ENCODE measurements at places on chromosomes 12 and 14.

GRCh38 chr12:47863985-47864384 lies 40.8 kb downstream of the VDR start:
- DNase-seq = no peak

GRCh38 chr12:3929875-3930615 lies 56.8 kb upstream of the PARP11 start:
- no peak for DNase-seq

- no peak for DNase-seq
These were observed 29.4 kb downstream of the LGALS3 start for GRCh38 chr14:55158412-55158811.

DNA sequence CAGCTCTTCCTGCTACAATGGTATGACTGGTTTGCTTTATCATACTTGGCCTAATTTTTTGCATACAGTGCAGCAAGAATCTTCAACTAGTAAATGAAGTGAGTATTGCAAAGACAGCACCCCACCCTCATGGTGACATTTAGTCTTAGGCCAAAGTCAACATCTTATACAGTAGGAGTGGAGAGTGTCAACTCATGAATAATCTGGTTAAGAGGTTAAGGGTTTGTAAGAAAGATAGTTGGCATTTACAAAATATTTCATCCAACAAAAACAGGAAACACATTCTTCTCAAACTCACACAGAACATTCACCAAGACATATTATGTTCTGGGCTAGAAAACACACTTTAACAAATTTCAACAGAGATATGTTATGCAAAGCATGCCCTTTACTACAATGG lies 2.2 kb upstream of the OAS1 start:
- DNase-seq = no peak

GRCh38 chr12:88529531-88530488 lies 50.5 kb downstream of the KITLG start:
- no peak for DNase-seq

DNA sequence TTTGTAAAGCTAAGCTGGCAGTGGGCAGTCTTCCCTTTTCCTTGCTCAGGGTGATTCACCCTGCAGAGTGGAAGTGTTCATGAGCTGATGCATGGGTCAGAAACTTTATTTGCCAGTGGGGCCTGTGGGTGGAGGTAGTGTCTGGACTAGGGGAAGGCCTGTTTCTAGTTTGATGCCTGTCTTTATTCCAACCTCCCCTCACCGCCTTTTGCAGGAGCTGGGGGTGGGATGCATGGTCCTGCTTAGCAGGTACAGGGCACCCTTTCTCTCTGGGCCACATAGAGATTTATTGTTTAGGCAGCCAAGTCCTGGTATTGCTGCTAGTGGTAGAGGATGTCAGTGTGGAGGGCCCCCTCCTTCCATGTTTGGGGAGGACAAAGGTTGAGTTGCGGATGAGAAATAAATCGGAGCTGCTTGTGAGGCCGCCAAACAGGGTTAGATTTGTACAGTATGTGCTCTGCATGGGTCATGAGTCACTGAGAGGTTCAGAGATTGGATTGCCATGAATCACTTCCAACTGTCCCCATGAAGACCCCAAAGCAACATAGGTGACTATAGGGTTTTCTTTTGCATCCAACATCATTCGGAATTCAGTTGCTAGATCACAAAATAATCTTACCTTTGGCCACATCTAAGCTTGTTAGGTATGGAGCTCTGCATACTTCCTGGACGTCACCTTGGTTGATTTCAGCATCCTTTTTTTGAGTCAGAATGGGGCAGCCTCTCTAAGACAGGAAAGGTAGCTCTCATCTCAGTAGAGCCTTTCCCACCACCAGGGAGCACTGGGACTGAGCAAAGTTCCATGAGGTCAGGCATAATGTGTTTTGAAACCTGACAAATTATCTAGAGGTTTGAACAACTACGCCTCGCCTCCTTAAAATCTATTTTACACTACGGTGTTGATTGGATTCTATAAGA lies 8.8 kb downstream of the SMOC1 start:
- DNase-seq = no peak

GRCh38 chr12:6272300-6273204 lies 37.9 kb upstream of the PLEKHG6 start:
- DNase-seq = no peak

DNA sequence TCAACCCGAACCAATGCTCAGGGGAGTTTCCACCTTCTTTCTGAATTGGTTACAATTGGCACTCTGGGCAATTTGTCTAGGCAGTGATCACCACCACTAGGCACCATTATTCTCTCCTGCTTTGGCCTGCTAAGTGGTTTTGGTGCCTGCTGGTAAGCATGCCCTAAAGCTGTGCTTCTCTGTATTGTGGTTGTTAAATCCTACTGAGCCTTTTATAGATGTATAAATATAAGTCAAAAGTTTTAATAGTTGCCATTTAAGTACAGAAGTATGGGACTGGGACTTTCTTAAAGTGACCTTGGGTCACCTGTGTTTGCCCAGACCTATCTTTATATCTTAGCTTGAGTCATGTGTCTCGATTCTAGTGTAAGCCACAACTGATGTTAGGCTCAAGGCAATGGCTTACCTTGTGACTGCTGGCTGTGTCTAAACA lies 475.9 kb downstream of the SLC16A7 start:
- no peak for DNase-seq

- DNase-seq = no peak
These were observed 41.5 kb upstream of the ANKS1B start for GRCh38 chr12:100026241-100026640.

- no peak for DNase-seq
These were observed 186.8 kb downstream of the FUT8 start for GRCh38 chr14:65599375-65599774.

DNA sequence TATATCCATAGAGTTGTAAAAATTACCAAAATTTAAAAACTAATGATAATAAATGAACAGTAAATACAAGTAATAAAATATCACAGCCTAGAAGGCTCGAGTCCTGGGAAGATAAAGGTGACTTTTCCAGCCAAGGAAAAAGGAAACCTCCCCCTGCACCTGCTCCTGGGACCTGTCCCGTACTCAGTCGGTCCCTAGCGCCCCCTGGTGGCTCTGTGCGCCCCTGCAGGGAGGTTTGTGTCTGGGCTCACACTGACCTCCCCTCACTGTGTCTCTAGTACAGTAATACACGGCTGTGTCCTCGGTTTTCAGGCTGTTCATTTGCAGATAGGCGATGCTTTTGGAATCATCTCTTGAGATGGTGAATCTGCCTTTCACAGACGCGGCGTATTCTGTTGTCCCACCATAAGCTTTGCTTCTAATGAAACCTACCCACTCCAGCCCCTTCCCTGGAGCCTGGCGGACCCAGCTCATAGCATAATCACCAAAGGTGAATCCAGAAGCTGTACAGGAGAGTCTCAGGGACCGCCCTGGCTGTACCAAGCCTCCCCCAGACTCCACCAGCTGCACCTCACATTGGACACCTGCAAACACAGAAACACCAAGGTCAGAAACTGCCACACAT lies 1030.4 kb downstream of the TMEM121 start:
- DNase-seq = peak; percentile 59

GRCh38 chr14:79638672-79639266 lies 572.5 kb downstream of the DIO2 start:
- no peak for DNase-seq

DNA sequence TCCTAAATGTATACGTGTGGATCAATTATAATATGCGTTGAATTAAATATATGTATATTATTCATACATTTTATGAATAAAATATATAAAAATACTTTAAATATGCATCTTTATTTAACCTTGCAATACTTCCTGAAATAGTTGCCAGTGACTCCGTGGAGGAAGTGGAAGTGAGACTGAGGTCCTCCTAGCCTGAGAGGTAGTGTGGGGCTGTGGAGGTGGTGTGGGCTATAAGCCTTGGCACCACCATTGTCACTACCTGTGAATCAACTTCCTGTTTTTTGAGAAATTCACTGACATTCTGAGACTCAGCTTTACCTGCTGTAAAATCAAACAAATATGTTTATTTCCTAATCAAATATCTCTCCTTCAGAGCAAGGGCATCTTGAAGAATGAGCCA lies 514.2 kb downstream of the VRK1 start:
- no peak for DNase-seq

GRCh38 chr12:54824402-54824801 lies 29.9 kb upstream of the MUCL1 start:
- no peak for DNase-seq

DNA sequence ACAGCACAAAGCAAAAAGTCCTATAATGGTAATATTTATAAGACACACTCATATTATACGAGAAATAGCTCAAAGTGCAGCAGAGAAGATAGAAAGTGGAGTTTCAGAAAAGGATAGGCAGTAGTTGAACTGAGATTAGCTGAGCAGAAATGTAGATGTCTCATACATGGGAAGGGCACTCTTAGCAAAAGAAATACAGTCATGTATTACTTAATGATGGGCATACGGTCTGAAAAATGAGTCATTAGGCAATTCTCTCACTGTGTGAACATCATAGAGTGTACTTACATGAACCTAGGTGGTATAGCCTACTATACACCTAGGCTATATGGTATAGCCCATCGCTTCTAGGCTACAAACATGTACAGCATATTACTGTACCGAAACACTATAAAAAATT lies 671.3 kb downstream of the RPS29 start:
- DNase-seq = no peak

DNA sequence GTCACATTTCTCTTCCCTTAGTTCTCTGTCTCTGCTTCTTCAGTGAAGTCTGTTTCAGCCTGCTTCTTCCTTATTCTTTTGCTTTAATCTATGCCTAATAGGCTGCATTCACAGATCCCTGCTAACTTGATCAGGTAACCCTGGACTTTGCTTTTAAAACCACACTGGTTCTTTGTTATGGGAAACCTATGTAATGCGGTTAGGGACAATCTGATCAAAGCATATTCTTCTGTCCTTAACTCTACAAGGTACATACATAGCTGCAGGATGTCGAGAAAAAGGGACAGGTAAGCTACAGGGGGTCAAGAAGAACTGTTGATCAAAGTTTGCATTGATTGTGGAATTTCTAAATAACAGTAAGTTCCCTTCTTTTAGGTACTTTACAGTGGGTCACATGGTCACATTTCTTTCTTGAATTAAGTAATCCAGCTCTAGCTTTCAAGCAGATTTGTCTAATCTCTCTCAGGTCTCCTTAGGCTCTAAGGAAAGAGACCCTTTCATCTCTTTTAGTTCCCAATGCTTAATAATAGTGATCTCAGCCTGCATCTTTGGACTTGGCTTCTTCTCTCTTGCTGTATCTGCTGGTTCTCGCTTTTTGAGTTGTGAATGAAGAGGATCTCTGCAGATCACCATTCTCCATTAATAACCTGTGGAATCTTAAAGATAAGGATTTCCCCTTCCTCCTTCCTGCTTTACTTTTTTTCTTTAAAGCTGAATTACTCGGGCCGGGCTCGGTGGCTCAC lies 3.8 kb downstream of the COPZ1 start:
- DNase-seq = no peak

- DNase-seq = no peak
These were observed 265.5 kb downstream of the ZFP36L1 start for GRCh38 chr14:68527329-68527851.

- DNase-seq = no peak
These were observed 212.6 kb downstream of the PCNX1 start for GRCh38 chr14:71119832-71120231.

DNA sequence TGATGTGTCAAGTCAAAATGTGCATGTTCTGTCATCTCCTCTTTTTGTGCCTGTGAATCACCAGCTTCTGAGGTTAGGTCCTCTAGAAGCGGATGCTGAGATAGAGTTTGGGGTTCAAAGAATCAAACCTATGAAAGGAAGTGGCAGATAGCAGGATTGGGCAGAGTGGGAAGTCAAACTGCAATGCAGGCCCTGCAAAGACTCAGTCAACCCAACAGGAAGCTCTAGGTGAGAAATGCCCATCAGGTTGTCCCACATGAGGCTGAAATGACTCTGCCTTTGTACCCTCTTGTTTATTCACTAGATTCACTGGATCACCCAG lies 4.5 kb upstream of the MIA2 start:
- DNase-seq = no peak

- peak; percentile 84 for DNase-seq
These were observed at the start of gene DDX55 for GRCh38 chr12:123601602-123602489. DDX55 (plus strand) TSS chr12:123602099; CDS start chr12:123602149, 50 bp downstream.

DNA sequence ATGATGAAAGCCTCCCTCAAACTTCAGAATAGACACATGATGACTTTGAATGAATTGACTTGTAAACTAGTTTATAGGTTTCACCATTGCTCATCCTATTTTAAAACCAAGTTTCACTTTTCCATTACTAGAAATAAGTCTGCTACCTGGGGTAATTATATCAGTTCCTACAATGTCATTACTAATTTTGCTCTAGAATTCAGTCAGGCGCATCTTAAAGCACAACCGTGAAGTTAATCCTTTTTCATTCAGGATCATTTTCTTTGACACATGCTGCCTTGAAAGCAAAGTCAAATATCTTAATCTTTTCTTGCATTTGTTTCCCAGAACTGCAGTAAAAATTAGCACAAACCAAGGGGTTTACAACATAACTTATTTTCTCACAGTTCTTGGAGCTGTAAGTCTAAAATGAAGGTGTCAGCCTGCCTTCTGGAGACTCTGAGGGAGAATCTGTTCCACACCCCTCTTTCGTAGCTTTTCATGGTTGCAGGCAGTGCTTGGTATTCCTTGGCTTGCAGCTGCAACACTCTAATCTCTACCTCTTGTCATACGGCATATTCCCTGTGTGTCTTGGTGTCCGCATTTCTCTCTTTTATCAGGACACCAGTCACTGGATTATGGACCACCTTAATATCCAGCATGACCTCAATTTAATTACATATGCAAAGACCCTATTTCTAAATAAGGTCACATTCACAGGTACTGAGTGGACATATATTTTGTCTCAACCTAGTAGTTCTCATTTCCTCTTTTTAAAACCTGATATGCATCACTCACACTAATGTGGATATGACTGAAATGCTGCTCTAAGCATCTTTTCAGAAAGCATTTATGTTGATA lies 114.3 kb upstream of the PDZRN4 start:
- DNase-seq = no peak

DNA sequence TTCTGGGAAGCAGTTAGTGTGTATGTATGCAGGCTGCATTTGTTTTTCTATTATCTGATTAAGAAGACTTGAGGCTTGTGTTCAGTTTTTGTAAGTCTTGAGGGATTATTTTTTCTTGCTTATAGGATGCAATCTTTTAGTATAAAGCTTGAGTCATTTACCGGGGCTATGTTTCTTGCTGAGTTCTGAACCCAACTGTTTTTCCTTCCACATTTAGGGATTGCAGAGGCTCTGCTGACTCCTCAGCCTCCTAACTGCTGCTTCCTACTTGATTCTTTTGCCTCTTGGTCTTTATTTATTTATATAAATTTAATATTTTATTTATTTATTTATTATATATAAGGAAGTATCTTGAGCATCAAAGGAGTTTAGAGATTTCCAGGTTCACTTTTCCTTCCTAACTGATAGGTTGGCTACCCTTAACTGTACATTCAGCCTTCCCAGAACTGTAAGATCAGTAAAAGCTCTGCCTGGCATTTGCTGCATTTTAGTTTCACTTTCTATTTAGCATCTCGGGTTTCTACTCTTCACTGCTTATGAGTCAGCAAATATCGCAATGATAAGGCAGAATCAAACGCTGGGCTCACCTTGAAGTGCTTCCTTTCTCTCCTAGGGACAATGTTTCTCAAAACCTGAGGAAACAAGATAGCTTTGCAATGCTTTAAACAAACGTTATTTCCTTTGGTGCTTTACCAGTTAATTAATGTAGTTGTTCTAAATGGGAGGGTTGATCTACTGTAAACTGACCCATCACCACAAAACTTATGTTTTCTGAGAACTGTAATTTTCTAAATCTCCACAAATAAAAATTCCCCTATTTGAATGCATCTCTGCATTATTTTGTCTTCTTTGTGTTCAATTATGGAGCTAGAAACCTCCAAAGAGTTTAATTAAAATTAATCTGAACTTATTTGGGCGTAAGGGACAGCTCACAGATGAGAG lies 1183.7 kb upstream of the TMEM132C start:
- DNase-seq = no peak

GRCh38 chr14:53109105-53110041 lies 43.8 kb downstream of the DDHD1 start:
- DNase-seq = peak; percentile 21
